ENCODE measurements at places on chromosomes 2 and 18. TPM values are rescaled to one million over a fixed set of nuclear protein-coding genes. Genes with fewer than 3 reads are reported as not detected.

Gene FHL2
- 5.9 TPM for polyA plus RNA-seq

DNA sequence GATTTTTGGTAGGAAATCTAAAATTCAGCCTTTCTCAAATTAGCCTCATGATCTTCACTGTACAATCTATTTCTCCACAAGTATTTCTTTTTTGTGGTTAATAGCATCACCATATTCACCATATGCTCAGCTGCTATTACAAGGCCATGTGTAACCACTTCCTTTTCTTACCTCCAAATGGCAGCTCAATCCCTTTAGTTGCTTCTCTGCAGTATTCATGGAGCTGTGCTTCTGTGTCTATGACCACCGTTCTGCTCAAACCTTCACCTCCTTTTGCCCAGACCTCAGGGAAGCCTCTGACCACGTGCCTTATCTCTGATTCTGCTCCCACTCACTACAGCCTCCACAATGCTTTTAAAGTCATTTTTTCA is 126.7 kb upstream of the TMEM200C start:
- no peaks in the 10 kb centered on the region for H3K4me1 ChIP-seq
- H3K27me3 ChIP-seq = no peaks in the 10 kb centered on the region
- no peak overlapping the region for H3K27ac ChIP-seq

Gene SLC40A1
- polyA plus RNA-seq = 218 TPM

GRCh38 chr18:10465174-10465939 is 10.9 kb downstream of the APCDD1 start:
- no peak overlapping the region for H3K4me3 ChIP-seq
- no peak overlapping the region for H3K27ac ChIP-seq
- no peaks in the 10 kb centered on the region for H3K4me1 ChIP-seq
- DNase-seq = no peak
- no peaks in the 10 kb centered on the region for H3K36me3 ChIP-seq

- no peak overlapping the region for H3K27ac ChIP-seq
- no peak for DNase-seq
These were observed 541.7 kb upstream of the RAB6C start for GRCh38 chr2:129437725-129438124.

DNA sequence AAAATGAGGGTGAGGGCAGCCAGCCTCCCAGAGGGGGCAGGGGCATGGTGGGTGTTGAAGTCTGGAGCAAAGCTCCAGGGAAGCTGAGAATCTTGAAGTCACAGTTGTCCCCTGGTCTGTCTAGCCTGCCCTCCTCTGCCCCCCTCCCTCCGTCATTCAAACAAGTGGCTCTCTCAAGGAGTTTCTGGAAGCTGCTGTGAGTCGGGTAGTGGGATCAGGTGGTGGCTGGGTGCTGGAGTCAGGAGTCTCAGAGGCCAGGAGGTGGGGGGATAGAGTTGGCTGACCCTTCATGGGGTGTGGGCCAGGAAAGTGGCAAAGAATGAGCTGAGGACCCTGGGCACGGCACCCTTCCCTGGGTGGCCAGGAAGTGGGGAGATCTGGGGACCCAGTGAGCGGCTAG is 495 bp upstream of the ASIC4 start:
- peaks cover 43% of the 10 kb centered on the region for H3K27me3 ChIP-seq
- no peak overlapping the region for H3K27ac ChIP-seq

GRCh38 chr2:63699549-63699839 is 110.7 kb downstream of the MDH1 start:
- H3K4me1 ChIP-seq = no peaks in the 10 kb centered on the region
- no peaks in the 10 kb centered on the region for H3K36me3 ChIP-seq
- no peak for DNase-seq

Gene PARD6G
- polyA plus RNA-seq = 19.1 TPM
